Epithelial cell of alveolus of lung (primary cell): ENCODE measurements at places on chromosomes 2 and 18. TPM values are rescaled to one million over a fixed set of nuclear protein-coding genes. Genes with fewer than 3 reads are reported as not detected.

The CIB4 gene
- not detected in 2 replicates for total RNA-seq

The ZSWIM2 gene
- total RNA-seq = not detected in 2 replicates

The TGFA gene
- total RNA-seq = 0.32 and 2.7 TPM in 2 replicates

The NTSR2 gene
- not detected in 2 replicates for total RNA-seq

The STPG4 gene
- 1.0 TPM in 1 of 2 replicates, not detected in the other for total RNA-seq

The HOXD12 gene
- not detected in 2 replicates for total RNA-seq

The D2HGDH gene
- total RNA-seq = 11.4 and 17.1 TPM in 2 replicates

The CGREF1 gene
- total RNA-seq = 1.2 and 4.6 TPM in 2 replicates

The DES gene
- under 0.01 and 20.4 TPM in 2 replicates for total RNA-seq

The SNORC gene
- 0.26 and 6.8 TPM in 2 replicates for total RNA-seq

The RPRM gene
- total RNA-seq = not detected in 2 replicates

The POTEJ gene
- total RNA-seq = not detected in 2 replicates

The ANKZF1 gene
- total RNA-seq = 21.9 and 33.2 TPM in 2 replicates

The MEIS1 gene
- 44.3 and 117 TPM in 2 replicates for total RNA-seq

The RNF152 gene
- 10.0 and 11.6 TPM in 2 replicates for total RNA-seq

The ABCB11 gene
- not detected in 2 replicates for total RNA-seq
